ENCODE measurements at places on chromosomes 2 and 18. TPM values are rescaled to one million over a fixed set of nuclear protein-coding genes. Genes with fewer than 3 reads are reported as not detected.

ABCG8 gene
- not detected for total RNA-seq

TSPYL6 gene
- total RNA-seq: not detected

- H3K27me3 ChIP-seq: no peaks in the 10 kb centered on the region
- H3K36me3 ChIP-seq: no peaks in the 10 kb centered on the region
- H3K4me1 ChIP-seq: no peaks in the 10 kb centered on the region
- no peak overlapping the region for H3K4me3 ChIP-seq
- no peak overlapping the region for H3K27ac ChIP-seq
These were observed 152.6 kb upstream of the RND3 start for GRCh38 chr2:150640039-150640438.

SKA1 gene
- total RNA-seq: 0.42 TPM

AGXT gene
- total RNA-seq: not detected

CNRIP1 gene
- total RNA-seq: 31.7 TPM

SEMA4C gene
- 49.6 TPM for total RNA-seq

DNA sequence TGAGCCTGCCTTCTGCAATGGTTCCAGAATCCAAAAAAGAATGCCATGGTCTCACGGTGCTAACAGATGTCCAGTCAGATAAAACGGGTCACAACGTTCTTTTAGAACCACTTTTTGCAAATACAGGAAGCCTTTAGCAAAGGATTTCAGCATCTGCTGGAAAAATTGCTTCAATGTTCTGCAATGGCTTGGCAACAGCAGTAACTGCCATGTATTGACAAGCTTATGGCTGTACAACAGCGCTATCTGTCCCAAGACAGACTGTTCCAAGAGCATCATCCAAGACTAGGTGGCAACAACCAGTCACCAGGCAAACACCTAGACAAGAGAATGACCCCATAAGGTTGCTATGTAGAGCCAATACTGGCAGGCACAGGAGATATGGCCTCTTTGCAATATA lies 37.6 kb upstream of the RIOK3 start:
- H3K27ac ChIP-seq: no peak overlapping the region
- DNase-seq: no peak
- H3K4me1 ChIP-seq: no peaks in the 10 kb centered on the region
- no peak overlapping the region for H3K4me3 ChIP-seq
- H3K36me3 ChIP-seq: no peaks in the 10 kb centered on the region

DNA sequence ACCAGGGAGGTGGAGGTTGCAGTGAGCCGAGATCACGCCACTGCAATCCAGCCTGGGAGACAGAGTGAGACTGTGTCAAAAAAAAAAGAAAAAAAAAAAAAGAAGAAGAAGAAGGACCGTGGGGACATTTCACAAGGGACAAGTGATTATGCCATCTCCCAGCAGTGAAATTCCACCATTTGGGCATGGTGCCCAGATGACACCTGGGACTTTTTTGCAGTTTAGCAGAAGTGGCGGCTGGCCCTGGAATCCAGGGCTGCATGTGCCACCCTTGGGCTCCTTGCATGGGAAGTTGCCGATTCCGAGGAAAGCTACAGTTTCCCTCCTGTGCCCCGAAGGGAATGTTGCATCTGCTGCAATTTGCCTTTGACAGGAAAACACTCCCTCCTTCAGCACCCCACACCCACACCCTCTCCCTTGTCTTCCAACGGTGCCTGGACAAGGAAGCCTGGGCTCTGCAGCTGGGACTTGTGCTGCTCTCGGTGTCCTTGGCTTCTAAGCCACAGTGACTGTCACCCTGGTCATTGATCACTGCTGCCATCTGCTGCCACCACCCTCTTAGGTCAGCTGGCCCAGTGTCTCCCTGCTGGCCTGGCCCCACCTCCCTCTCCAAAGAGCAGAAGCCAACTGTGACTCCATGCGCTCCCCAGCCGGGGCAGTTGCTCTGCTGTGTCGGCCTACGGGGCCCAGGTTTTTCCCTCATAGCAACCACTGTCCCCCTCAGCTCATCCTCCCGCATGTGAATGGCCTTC lies 56.4 kb upstream of the LRRC30 start:
- H3K36me3 ChIP-seq: no peaks in the 10 kb centered on the region
- H3K27me3 ChIP-seq: no peaks in the 10 kb centered on the region
- H3K27ac ChIP-seq: no peak overlapping the region
- no peak for DNase-seq
- no peaks in the 10 kb centered on the region for H3K4me1 ChIP-seq

- H3K27ac ChIP-seq: no peak overlapping the region
- H3K4me1 ChIP-seq: no peaks in the 10 kb centered on the region
These were observed 53.5 kb upstream of the FN1 start for GRCh38 chr2:215489288-215489848.

GRCh38 chr2:204693262-204693661 lies 148.0 kb downstream of the PARD3B start:
- H3K27me3 ChIP-seq: no peaks in the 10 kb centered on the region
- H3K4me3 ChIP-seq: no peak overlapping the region
- no peak overlapping the region for H3K27ac ChIP-seq
- no peaks in the 10 kb centered on the region for H3K4me1 ChIP-seq

DNA sequence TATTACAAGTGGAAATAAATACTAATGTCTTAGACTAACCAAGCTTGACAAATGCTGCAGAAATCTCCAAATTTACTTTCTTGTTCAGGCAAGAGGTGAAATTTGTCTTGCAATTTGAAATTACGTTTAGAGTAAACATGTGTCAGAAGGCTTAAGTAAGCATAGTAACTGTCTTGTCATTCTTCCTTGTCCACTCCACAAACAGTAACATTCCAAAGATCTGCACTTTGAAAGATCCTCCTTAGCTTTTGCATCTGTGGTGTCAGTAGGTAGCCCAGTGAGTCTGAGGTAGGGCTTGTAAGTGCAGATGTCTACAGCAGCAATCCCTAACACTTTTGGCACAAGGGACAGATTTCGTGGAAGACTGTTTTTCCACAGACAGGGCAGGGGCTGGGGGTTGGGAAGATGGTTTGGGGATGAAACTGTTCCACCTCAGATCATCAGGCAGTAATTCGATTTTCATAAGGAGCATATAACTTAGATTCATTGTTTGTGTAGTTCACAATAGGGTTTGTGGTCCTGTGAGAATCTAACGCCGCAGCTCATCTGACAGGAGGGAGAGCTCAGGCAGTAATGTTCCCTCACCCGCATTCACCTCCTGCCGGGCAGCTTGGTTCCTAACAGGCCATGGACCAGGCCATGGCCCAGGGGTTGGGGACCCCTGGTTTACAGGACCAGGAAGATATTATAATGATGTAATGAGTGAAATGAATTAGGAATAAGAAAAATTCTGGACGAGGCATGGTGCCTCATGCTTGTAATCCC lies 18.6 kb downstream of the RASGRP3 start:
- no peak overlapping the region for H3K27ac ChIP-seq
- no peaks in the 10 kb centered on the region for H3K27me3 ChIP-seq
- no peak for DNase-seq
- H3K4me1 ChIP-seq: no peaks in the 10 kb centered on the region

DNA sequence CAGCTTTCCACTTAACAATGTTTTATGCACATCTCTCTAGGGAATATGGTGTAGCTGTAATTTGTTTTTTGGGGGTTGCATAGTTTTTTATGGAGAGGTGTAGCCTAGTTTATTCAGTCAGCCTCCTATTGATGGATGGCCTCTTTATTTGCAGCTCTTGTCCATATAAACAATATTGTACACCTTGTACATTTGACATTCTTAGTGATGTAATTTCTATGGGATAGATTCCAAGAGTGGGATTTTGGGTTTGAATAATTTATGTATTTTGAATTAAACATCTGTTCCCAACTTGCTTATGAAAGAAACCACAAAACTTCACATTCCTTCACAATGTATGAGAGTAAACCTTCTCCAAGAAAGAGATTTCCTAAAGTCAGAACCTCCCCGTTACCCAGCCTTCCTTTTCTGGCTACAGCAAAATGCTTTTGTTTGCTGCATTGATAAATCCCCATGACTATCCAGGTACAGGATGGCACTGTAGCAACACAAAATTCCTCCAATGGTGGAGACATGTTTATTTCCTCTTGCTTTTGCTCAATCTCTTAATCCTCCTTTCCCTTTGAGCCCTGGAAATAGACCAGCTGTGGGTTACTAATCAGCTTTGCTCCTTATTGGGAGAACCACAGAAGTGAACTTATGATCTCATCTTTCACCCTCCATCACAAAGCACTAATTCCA lies 58.4 kb upstream of the GALR1 start:
- no peaks in the 10 kb centered on the region for H3K27me3 ChIP-seq
- no peaks in the 10 kb centered on the region for H3K36me3 ChIP-seq
- H3K4me3 ChIP-seq: no peak overlapping the region
- H3K4me1 ChIP-seq: no peaks in the 10 kb centered on the region

DNA sequence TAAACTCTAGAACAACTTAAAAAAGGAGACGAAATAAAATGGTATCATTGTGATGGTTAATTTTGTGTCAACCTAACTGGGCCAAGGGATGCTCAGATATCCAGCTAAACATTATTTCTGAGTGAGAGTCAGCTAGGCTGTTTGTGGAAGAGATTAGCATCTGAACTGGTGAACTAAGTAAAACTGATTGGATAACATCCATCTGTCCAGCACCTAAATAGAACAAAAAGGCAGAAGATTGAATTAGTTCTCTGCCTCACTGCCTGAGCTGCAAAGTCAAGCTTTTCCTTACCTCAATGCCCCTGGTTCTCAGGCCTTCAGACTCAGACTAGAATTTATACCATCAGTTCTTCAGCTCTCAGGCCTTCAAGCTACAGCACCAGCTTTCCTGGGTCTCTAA lies 30.0 kb downstream of the PPP3R1 start:
- peaks cover 12% of the 10 kb centered on the region for H3K4me1 ChIP-seq
- H3K36me3 ChIP-seq: no peaks in the 10 kb centered on the region
- H3K27me3 ChIP-seq: no peaks in the 10 kb centered on the region

DNA sequence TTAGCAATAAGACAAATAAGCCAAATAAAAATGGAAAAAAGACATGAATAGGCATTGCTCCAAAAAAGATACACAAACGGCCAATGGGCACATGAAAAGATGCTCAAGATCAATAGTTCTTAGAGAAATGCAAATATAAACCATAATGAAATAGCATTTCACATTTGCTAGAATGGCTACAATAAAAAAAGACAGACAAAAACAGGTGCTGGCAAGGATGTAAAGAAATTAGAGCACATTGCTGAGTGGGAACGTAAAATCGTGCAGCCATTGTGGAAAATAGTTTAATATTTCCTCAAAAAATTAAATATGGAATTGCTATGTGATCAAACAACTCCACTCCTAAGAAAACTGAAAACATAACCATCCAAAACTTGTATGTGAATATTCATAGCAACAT lies 160.0 kb upstream of the SPATS2L start:
- H3K4me3 ChIP-seq: no peak overlapping the region
- H3K27me3 ChIP-seq: no peaks in the 10 kb centered on the region
- no peak overlapping the region for H3K27ac ChIP-seq
- no peaks in the 10 kb centered on the region for H3K36me3 ChIP-seq
- no peaks in the 10 kb centered on the region for H3K4me1 ChIP-seq

DNA sequence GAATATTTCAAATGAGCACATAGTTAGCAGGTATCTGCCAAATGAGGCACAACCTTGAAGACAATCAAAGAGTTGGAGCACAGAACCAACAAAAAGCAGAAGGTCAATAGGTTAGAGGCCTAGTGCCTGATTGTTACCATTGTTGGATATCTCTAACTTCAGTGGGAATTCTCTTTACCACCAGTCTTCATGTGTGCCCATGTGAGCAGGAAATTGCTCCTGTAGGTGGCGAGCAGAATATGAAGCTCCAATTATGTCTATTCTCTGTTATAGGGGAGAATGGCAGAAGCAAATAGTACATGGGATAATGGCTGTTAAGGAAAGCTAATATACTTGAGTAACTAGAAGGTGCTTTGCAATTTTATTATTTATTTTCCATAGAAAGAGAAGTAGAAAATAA lies 14.9 kb upstream of the ZNF385B start:
- H3K27me3 ChIP-seq: no peaks in the 10 kb centered on the region
- no peak overlapping the region for H3K27ac ChIP-seq
- no peaks in the 10 kb centered on the region for H3K36me3 ChIP-seq
- H3K4me1 ChIP-seq: no peaks in the 10 kb centered on the region

CRYGC gene
- total RNA-seq: not detected

Measured in aorta (tissue), 5 donors.